Stimulated activated CD4-positive, alpha-beta T cell treated with anti-CD3 and anti-CD28 coated beads, Interleukin-4, amount 100 ng/mL, for 48 hours (primary cell): ENCODE measurements at places on chromosomes 11 and 22.

GRCh38 chr11:133906746-133907145, 50.0 kb downstream of the IGSF9B start:
- no peak for DNase-seq

DNA sequence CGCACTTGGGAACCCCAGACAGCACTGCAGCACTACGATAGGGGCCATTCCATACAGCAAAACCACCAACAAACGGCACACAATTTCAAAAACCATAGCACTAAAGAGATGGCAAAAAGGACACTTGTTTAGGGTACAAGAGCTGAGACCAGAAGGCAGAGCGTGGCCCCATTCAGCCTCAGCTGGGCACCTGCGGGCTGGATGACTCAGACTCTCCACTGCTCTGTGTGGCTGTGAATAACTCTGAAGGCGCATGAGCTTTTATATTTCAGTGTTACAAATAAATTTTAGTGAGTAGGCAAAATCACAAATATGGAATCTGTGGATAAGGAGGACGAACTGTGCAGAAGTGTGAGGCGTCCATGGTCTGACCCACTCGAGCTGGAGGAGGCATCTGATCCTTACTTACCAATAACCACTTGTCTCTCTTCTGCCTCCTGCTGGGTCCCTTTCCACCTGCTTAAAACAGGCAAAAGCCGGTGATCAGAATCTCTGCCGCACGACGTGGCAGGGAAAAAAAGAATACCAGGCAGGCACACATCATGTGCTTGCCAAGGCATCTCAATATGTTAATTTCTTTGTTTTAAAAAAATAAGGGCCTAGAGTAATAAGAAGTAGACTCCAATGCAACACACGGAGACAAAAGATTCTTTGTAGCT, 325.7 kb downstream of the SHANK2 start:
- DNase-seq, result no peak

GRCh38 chr11:13287681-13288080, 10.1 kb downstream of the BMAL1 start:
- DNase-seq, result no peak

GRCh38 chr22:49525801-49526535, 301.7 kb downstream of the BRD1 start:
- no peak for DNase-seq

- no peak for DNase-seq
These were observed 26.0 kb downstream of the BCL2L13 start for GRCh38 chr22:17664414-17665055.

- no peak for DNase-seq
These were observed 89.7 kb upstream of the SHISAL1 start for GRCh38 chr22:44402196-44403111.

DNA sequence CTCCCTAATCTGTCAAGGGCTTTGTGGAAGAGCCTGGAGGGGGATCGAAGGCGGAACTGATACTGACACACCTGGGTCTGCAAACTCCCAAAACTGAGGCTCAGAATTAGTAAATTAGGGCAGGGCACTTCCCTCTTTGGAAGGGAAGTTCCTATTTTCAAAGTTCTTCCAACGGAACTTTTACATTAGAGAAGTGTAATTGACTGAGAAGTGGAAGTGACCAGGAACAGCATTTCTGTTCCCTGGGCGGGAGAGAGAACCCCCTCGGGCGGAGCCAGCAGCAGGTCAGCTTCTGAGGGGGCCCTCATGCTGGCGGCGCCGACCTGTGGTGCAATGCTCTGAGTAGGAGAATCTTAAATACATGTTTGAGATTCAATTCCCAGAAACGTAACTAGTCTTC, 1.1 kb upstream of the CBL start:
- DNase-seq, result no peak

- no peak for DNase-seq
These were observed 377.2 kb downstream of the MN1 start for GRCh38 chr22:27424319-27424718.

- DNase-seq, result no peak
These were observed 779.7 kb upstream of the LRRC4C start for GRCh38 chr11:42239188-42239587.

DNA sequence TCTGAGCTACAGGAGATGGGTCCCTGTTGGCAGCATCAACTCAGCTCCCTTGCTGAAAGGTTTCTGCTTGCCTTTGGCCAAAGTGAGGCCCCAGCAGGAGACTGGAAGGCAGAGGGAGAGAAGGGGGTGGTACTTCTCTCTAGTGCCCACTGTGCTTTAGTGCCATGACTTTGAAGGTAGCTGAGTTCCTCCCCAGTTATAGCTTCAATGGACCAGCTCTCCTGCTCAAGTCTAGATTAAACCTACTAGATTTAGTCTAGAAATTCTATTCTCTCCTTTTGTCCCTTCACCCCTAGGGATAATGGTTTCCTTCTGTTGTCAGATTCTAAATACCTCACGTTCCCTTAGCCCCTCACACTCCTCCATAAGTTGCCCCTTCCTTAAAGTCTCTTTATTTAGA, 119.2 kb downstream of the TIMP3 start:
- DNase-seq, result no peak

GRCh38 chr11:3163241-3163981, 1.7 kb downstream of the OSBPL5 start:
- DNase-seq, result no peak

- DNase-seq, result no peak
These were observed 44.6 kb downstream of the COPB1 start for GRCh38 chr11:14454861-14455632.

DNA sequence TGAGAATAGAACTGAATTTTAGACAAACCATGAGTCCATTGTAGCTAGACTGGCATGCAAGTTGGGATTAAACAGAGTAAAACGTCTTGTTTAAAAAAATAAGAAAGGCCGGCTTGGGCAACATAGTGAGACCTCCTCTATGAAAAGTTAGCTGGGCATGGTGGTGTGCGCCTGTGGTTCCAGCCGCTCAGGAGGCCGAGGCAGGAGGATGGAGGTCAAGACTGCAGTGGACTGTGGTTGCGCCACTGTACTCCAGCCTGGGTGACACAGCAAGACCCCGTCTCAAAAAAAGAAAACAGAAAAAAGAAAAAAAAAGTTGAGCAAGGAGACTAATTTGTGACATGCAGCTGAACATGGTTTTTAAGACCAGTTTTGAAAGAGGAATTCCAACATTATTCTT, 23.5 kb downstream of the CDPF1 start:
- DNase-seq, result no peak

DNA sequence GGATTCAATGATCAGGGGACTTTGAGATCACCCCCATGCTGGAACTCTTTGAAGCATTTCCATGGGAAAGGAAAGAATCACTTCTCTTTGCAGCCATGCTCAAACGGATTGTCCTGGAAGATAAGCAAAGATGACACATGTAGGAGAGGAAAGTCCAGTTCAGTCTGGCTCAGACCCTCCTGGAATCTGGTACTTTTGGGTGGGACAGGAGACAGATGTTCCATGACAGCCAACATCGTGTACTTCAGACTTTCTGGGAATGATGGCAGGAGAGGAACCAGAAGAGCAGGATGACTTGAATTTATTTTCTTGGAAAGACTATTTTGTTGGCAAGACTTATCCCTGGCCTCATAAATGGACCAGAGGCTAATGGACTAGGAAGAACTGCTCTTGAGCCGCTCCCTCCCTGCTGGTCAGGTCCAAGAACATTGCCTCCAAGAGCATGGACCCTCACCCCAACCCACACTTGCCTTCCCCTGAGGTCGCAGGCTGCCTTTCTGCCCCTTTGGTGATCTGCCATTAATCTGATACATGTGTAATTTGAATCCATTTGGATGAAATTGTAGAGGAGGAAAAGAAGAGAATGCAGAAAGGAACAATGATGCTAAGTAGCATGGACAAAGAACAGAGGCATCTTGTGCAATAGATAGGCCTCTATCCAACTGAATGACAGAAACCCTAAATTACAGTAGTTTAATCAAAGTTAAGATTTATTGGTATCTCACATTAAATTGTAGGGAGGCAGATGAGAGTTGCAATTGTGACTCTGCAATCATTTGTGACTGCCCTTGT, 201.0 kb downstream of the SNX19 start:
- no peak for DNase-seq

DNA sequence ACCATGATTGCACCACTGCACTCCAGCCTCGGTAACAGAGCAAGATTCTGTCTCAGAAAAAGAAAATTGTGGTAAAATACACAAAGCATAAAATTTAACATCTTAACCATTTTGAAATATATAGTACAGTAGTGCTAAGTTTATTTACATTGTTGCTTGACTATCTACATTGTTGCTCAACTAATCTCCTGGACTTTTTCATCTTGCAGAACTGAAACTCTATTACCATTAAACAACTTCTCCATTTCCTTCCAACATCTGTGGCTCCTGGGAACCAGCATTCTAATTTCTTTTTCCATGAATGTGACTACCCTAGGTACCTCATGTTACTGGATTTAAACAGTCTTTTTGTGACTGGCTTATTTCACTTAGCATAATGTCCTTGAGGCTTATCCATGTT, 13.5 kb upstream of the VWA5A start:
- no peak for DNase-seq

DNA sequence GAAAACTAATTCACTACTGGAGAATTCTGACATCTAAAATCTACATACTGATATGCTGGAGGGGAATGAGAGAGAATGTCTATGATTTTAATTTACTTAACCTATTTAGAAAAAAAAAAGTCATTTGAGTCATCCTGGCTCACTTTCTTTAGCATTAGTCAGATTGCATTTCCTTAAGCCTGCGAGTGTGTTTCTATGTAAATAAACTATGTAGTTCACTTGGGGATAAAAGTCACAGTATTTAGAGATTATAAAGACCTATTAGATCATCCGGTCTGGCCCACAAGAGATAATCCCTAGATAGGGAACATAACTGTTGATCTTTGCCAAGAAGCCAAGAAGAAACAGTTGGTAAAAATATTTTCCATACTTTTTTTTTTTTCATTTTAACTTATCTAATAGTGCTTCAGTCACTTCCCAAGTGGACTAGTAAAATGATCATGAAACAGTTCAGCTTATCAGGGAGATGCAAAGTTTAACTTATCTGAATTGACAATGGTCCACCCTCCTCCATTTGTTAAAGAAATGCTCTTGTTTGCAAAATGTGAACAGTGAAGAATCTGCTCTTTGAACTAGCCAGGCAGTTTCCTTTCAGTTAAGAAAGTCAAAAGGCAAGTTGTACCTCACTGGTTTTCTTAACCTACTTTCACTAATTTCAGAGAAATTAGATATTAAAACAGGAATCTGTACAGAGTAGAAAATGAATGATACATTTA, 21.2 kb upstream of the BLID start:
- DNase-seq, result no peak

GRCh38 chr11:1150116-1150515, 7.6 kb upstream of the MUC5AC start:
- no peak for DNase-seq

DNA sequence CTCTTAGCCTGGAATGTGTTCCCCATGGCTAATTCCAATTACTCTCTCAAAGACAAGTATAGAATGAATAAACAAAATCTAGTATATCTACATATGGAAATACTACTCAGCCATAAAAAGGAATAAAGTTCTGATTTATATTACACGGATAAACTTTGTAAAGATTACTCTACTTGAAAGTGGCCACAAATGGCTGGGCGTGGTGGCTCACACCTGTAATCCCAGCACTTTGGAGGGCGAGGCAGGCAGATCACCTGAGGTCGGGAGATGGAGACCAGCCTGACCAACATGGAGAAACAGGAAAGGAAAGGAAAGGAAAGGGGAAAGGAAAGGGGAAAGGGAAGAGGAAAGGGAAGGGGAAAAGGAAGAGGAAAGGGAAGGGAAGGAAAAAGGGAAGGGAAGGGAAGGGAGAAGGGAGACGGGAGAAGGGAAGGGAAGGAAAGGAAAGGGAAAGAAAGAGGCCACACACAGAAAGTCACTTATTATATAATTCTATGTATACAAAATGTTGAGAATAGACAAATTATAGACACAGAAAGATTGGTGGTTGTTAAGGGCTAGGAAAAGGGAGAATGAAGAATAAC, 90.7 kb upstream of the CLNS1A start:
- no peak for DNase-seq

- DNase-seq, result no peak
These were observed 645.7 kb downstream of the BRD1 start for GRCh38 chr22:49181942-49182341.

- no peak for DNase-seq
These were observed 48.6 kb downstream of the ZC3H12C start for GRCh38 chr11:110141812-110142211.

- DNase-seq, result no peak
These were observed 32.6 kb downstream of the SVIP start for GRCh38 chr11:22797047-22797446.

DNA sequence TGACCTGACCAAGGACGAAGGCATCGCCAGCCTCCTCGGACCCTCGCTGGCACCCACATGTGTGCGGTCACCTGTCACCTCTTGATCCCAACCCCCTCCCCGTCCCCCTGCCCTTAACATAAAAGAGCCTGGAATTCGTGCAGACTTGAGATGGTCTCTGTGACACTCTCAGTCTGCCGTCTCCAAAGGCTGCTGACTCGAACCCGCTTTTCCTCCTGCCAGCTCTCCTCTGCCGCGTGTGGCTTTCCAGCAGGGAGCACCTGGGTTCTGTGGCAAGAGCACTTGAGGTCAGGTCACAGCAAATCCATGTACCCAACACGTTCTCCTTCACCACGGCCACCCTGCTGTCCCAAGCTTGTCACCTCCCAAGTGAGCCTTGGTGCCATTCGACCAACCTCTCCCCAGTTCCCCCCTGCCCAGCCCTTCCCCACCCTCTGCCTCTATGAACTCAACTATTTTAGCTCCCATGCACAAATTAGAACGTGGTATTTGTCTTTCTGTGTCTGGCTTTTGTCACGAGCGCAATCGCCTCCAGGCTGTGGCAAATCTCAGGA, 207.6 kb downstream of the BRD1 start:
- DNase-seq, result no peak

GRCh38 chr11:68370211-68371111, 58.1 kb downstream of the LRP5 start:
- DNase-seq, result no peak

- no peak for DNase-seq
These were observed 770.6 kb downstream of the FAM181B start for GRCh38 chr11:81963018-81963417.

GRCh38 chr22:46678785-46679700, 58.9 kb downstream of the GRAMD4 start:
- no peak for DNase-seq

DNA sequence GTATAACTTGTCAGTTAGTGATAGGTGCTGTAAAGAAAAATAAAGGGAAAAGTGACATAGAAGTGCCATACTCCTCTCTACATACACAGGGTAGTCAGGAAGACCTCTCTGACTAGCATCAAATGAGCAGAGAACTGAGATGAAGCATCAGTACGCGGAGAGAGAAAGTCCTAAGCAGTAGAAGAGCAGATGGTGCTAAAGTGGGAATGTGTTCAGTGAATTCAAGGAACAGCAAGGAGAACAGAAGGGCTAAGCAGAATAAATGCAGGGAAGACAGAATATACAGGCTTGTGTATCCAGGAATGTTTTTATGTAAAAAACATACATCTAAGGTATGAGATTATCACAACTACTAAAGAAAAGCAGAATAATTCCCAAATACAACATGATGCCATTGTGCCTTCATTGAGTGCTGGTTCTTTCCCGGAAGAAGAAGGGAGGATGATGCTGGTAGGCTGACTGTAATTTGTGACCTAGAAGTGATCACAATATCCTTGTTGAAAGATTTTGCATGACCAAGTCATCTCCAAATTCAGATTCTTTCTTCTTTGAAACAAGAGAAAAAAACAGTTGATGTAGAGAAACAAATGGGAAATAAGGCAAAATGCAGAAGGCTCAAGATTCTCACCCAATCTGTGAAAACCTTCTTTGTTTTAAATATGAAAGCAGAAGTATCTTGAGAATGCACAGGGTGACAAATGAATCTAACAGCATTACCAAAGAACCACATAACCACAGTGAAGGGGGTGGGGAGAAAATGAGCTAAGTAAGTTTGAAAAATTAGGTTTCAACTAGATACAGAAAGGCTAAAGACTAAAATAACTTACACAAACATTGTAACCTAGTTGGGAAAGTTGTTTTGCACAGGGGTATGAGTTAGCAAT, 20.5 kb downstream of the MRE11 start:
- no peak for DNase-seq
